ENCODE measurements at places on chromosomes 4 and X.

DNA sequence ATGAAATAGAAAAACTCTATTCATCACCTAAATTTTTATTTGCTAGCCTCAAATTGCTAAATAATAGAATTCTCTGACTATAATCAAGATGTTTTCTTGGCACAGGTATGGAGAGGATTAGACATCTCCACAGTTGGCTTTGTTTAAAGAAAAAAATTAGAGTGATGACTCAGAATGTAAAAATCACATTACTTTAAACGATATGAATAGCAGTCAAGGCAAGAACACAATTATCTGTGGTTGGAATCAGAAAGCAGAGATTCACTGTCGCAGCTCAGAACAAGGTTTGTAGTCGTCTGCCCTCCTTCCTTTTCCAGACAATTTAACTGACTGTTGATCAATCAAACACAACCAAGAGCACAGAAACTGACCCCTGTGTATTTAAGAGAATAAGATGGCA, 32.2 kb upstream of the CCKAR start:
- no peak for DNase-seq

GRCh38 chrX:769796-770195, 139.2 kb downstream of the SHOX start:
- DNase-seq, result peak; percentile 57

DNA sequence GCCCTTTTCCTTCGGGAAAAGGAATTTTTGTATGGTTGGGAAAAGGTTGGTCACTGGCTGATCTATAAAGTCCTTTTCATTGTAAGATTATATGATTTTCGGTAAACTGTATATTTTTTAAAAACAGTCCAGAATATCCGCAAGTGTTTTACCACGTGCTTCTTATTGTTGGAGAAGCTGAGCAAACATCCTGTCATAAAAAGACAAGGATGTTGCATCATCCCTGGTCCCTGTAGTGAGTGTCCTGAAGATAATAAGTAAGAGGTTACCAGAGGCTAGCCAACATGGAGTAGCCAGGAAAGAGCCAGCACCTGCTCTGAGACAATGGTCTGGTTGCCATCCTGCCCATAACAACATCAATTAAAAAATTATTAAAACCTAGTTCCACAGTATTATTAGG, 5.1 kb downstream of the CXCL9 start:
- DNase-seq, result no peak

- DNase-seq, result no peak
Observed at GRCh38 chrX:106378616-106379015, 210.5 kb downstream of the PWWP3B start.

DNA sequence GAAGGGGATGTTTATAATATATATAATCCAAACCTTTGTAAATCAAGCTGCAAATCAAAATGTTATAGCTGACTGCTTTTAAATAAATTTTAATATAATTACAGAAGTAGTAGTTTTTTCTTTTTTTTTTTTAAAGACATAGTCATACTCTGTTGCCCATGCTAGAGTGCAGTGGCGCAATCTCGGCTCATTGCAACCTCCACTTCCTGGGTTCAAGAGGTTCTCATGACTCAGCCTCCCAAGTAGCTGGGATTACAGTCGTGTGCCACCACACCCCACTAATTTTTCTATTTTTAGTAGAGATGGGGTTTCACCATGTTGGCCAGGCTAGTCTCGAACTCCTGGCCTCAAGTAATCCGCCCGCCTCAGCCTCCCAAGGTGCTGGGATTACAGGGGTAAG, 178.7 kb downstream of the FBXW7 start:
- peak; percentile 81 for DNase-seq

DNA sequence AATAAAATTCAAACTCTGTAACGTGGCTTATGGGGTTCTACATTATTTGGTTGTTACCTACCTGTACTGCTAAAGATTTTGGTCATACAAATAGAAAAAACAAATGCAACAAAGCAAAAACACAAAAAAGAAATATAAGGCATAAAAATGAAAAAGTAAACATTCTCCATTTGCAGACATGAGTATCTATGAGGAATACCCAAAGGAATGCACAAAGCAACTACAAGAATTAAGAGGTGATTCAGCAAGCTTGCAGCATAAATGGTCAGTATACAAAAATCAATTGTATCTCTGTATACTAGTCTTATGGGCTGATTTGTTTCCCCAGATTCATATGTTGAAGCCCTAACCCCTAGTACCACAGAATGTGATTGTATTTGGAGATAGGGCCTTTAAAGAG, 3.6 kb upstream of the PDE5A start:
- no peak for DNase-seq

- peak; percentile 35 for DNase-seq
Observed at GRCh38 chr4:25585901-25586523, 69.6 kb upstream of the SLC34A2 start.
